ENCODE measurements at places on chromosomes 2 and 18. TPM values are rescaled to one million over a fixed set of nuclear protein-coding genes. Genes with fewer than 3 reads are reported as not detected.

Gene CHRND
- total RNA-seq = not detected

Gene GKN2
- total RNA-seq = not detected

Gene MPHOSPH10
- 29.3 TPM for total RNA-seq

Gene TIA1
- total RNA-seq = 175 TPM

Gene CAPN14
- total RNA-seq = 0.87 TPM

Gene MROH2A
- total RNA-seq = not detected

Gene DNAJC27
- 4.6 TPM for total RNA-seq

Gene SIX2
- total RNA-seq = not detected

Gene INHA
- not detected for total RNA-seq

Gene KCNG2
- total RNA-seq = 3.2 TPM

- no peaks in the 10 kb centered on the region for H3K27me3 ChIP-seq
- no peak overlapping the region for H3K4me3 ChIP-seq
- H3K36me3 ChIP-seq = no peaks in the 10 kb centered on the region
- no peak for DNase-seq
Measured at GRCh38 chr2:30204281-30204680, 27.1 kb upstream of the LBH start.

DNA sequence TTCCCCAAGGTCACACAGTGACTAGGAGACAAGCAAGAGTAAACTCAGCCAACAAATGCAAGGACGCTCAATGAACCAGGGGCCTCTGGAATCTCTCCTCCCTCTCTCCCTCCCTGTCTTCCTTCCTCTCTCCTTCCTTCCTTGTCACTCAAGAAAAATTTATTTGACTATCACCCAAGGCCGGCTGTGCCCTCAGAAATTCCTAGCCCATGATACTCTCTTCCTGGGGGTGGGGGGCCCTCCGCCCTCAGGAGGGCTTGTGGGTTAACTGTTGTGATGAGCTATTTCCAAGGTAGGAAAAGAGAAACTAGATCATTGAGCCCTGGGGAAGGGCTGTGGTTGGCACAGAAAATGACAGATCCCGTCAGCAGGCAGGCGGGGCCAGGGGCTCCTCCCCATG lies 21.7 kb downstream of the INHBB start:
- H3K4me1 ChIP-seq = no peaks in the 10 kb centered on the region
- no peaks in the 10 kb centered on the region for H3K27me3 ChIP-seq
- H3K4me3 ChIP-seq = no peak overlapping the region
- H3K36me3 ChIP-seq = no peaks in the 10 kb centered on the region

DNA sequence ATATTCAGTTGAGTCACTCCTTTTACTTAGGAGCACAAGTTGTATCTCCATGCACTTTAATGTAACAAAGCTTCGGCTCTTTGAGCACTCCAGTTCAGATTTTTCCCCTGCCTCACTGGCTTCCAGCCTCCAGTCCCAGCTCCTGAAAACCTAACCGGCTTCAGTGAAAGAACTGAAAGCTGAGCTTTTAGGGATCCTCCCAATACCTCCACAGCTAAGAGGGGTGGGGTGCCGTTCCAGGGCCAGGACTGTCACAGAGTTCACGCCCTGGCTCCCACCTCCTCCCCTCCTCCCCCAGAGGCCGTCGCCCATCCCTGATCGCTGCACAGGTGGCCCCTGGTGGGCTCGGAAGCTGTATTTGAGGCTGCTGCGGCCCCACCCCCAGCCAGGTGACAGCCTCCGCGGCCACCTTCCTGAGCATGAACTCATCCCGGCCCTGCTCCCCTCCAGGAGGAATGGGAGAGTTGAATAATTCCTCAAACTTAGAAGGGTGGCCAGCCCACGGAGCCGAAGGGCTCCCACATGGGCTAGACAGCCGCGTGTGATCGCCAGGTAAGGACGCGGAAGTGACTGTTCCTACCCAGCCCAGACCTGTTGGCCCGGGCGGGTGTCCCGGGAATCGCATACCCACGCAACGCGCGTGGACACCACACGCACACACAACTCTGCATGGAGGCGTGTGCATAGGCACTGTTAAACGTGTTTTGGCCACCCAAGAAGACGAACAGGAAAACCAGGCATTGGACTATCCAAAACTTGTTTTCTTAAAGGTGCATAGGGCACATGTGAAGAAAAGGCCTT lies 1.8 kb downstream of the MYO5B start:
- H3K36me3 ChIP-seq = no peaks in the 10 kb centered on the region
- H3K27ac ChIP-seq = no peak overlapping the region

GRCh38 chr18:13461936-13462335 lies 243.4 kb downstream of the LDLRAD4 start:
- no peaks in the 10 kb centered on the region for H3K27me3 ChIP-seq
- no peak overlapping the region for H3K27ac ChIP-seq
- no peaks in the 10 kb centered on the region for H3K36me3 ChIP-seq
- no peak overlapping the region for H3K4me3 ChIP-seq

DNA sequence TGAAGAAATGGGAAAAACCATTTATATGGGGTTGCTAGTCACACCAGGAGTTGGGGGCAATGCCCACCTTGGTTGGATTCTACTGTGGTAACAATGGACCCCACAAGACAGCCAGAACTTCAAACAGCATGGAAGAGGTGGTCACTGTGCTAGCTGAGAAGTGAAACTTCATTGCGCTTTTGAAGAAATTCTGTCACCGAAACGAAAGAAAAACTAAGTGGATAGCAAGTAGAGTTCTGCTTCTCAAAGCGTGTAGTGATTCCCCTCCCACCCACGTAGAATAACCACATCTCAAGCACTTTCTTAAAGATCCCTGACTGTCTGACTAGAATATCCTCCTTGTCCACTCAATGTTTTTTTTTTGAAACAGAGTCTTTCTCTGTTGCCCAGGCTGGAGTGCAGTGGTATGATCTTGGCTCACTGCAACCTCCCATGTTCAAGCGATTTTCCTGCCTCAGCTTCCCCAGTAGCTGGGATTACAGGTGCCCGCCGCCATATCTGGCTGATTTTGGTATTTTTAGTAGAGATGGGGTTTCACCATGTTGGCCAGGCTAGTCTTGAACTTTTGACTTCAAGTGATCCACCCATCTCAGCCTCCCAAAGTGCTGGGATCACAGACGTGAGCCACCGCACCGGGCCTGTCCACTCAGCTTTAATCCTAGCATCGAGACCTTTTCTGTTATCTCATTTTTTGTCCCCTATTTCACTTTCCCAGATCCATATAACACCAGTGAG lies 30.1 kb upstream of the CCL20 start:
- H3K36me3 ChIP-seq = no peaks in the 10 kb centered on the region
- no peak for DNase-seq

DNA sequence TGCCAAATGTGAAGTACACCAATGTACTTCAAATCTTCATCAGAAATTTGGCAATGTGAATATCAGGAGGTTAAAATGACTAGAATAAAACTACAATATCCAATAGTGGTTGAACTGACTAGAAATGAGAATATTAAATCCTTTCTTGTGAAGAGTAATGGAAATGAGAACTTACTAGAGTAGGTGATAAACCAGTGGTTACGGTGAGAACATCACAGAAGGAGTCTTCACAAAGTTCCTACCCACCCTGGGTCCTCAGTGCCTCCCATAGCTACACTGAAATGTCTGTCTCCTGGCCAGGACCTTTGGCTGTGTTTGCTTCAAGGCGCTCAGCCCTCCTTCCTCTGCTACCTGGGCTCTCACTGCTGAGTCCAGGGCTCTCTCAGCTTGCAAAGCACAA lies 289.7 kb downstream of the STK39 start:
- H3K27me3 ChIP-seq = no peaks in the 10 kb centered on the region
- H3K36me3 ChIP-seq = no peaks in the 10 kb centered on the region
- H3K27ac ChIP-seq = no peak overlapping the region
- H3K4me3 ChIP-seq = no peak overlapping the region
- H3K4me1 ChIP-seq = no peaks in the 10 kb centered on the region

GRCh38 chr18:21714474-21714873 lies 9.9 kb upstream of the ABHD3 start:
- H3K27ac ChIP-seq = no peak overlapping the region
- no peaks in the 10 kb centered on the region for H3K4me1 ChIP-seq

- H3K36me3 ChIP-seq = no peaks in the 10 kb centered on the region
- H3K27ac ChIP-seq = no peak overlapping the region
- H3K27me3 ChIP-seq = no peaks in the 10 kb centered on the region
Measured at GRCh38 chr18:75977081-75977480, 518.0 kb downstream of the ZNF516 start.

DNA sequence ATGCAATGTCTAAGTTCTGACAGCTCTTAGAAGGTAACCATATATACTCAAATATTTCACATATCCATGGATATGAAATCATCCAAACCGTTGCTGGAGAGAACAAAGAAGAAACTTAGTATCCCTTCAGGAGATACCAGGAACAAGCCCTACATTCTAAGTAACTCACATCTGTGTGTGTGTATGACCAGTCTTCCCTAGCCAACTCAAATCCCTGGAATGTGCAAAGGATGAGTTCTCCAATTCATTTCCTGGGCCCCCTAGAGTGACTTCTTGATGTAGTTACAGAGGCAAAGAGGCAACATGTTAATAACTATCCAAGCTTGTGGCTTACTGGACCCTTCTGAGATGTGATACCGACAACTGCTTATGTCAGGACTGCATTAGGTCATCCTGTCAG lies 20.1 kb downstream of the TPGS2 start:
- H3K4me3 ChIP-seq = no peak overlapping the region
- DNase-seq = no peak
- no peak overlapping the region for H3K27ac ChIP-seq
- peaks cover 6% of the 10 kb centered on the region for H3K4me1 ChIP-seq
- H3K36me3 ChIP-seq = peaks cover 82% of the 10 kb centered on the region

DNA sequence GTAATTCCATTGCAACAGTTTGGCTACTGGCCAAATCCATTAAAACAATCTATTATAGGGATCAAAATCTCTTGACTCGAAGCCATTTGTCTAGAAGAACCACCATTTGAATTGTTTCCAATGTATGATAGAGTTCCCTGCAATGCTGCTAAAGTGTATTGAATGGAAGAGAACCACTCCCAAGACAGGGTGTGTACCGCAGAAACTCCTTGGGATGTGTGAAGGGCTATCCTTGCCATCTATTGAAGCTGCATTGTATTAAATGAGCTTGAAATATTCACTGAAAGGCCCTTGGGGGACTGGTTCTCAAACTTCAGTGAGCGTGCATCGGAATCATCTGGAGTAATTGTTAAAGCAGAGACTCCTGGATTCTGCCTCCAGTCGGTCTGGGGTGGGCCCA lies 260.4 kb upstream of the MEIS1 start:
- no peak overlapping the region for H3K27ac ChIP-seq
- H3K4me3 ChIP-seq = no peak overlapping the region
- no peaks in the 10 kb centered on the region for H3K27me3 ChIP-seq
- no peaks in the 10 kb centered on the region for H3K4me1 ChIP-seq

GRCh38 chr18:78873926-78874500 lies 105.6 kb upstream of the SALL3 start:
- H3K4me1 ChIP-seq = no peaks in the 10 kb centered on the region
- H3K36me3 ChIP-seq = no peaks in the 10 kb centered on the region
- DNase-seq = no peak
- H3K4me3 ChIP-seq = no peak overlapping the region
- H3K27me3 ChIP-seq = peaks cover 39% of the 10 kb centered on the region
- no peak overlapping the region for H3K27ac ChIP-seq

DNA sequence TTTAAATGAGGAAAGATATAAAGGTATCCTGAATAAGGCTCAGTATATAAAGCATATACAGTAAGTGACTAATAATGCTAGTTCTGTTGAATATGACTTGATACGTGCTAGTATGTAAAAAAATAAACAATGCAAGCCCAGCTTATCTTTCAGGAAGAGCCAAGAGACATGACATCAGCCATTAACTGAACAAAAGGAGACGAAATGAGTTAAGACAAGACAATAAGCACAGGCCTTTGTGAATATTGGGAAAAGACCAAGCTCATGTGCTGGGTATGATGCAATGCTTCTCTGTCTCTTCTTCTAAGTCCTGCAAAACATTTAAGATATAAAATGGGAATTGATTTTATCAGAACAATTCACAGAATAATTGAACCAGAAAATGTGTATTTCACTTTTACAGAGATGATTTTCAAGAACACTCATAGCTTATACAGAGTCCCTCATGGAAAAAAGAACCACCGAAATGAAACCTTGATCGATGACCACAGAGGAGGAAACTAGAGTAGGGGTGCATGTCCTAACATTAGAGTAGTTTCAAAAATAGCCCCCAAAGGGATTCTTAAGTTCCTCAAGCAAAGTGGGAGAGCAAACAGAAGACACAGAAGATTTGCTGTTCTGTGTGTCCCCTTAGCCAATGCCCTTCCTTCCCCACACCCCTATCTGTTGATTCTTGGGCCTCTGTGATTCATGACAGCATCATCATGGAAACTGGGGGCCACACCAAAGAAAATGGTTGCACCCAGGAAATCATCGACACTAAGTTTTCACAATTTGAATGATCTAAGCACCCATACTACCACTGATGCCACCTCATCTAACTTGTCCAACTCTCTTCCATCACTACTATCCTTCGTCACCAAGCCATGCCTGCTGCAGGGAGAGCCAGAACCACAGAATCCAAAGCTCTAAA lies 68.0 kb upstream of the CRIM1 start:
- no peak overlapping the region for H3K27ac ChIP-seq
- no peak for DNase-seq

- no peaks in the 10 kb centered on the region for H3K27me3 ChIP-seq
- no peaks in the 10 kb centered on the region for H3K4me1 ChIP-seq
- DNase-seq = no peak
- no peak overlapping the region for H3K27ac ChIP-seq
- no peak overlapping the region for H3K4me3 ChIP-seq
Measured at GRCh38 chr2:215119847-215120246, 18.6 kb downstream of the ABCA12 start.

DNA sequence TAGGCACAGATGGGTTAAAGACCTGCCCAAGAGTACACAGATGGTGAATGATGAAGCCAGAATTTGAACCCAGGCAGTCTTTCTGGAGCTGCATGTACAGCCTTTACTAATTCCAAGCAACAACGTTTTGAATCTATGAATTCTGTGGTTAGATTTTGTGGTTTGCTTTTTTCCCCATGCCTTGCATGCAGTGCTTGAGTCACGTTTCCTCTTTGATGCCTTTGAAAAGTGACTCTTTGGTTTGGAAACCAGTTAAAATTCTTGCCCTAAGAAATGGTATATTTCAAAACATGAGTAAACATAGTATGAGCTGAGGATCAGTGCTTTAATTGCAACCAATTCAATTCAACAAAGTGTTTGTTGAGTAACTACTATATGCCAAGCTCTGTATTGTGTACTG lies 48.2 kb upstream of the PPM1B start:
- H3K36me3 ChIP-seq = no peaks in the 10 kb centered on the region
- peaks cover 3% of the 10 kb centered on the region for H3K4me1 ChIP-seq
- no peak overlapping the region for H3K27ac ChIP-seq
- no peaks in the 10 kb centered on the region for H3K27me3 ChIP-seq

DNA sequence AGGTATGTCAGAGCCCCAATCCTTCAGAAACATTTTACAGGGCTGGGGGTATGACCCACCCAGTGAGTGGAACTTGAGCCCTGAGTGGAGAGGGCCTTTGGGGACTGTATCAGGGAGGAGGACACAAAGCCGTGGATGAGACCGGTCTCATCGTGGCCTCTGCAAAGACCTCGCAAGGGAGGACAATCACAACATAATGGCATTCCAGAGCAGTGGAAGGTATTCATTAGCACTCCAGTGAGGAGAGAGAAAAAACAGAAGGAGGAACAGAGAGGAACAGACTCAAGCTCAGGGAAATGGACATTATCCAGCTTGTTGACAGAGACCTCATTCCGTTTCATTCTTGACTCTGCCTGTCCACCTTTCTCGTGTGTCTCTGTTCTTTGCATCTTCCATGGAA lies 38.8 kb upstream of the CTAGE1 start:
- no peaks in the 10 kb centered on the region for H3K4me1 ChIP-seq
- H3K27me3 ChIP-seq = no peaks in the 10 kb centered on the region
- no peak for DNase-seq
- H3K36me3 ChIP-seq = no peaks in the 10 kb centered on the region
- no peak overlapping the region for H3K4me3 ChIP-seq

GRCh38 chr2:118048401-118048800 lies 34.5 kb upstream of the CCDC93 start:
- peaks cover 22% of the 10 kb centered on the region for H3K4me1 ChIP-seq
- no peak overlapping the region for H3K4me3 ChIP-seq
- H3K36me3 ChIP-seq = no peaks in the 10 kb centered on the region
- H3K27ac ChIP-seq = no peak overlapping the region
- no peak for DNase-seq
- no peaks in the 10 kb centered on the region for H3K27me3 ChIP-seq
